Spinal cord (tissue), 10 donors: ENCODE measurements at places on chromosomes 7 and 10. TPM values are rescaled to one million over a fixed set of nuclear protein-coding genes. Genes with fewer than 3 reads are reported as not detected.

The MYOZ1 gene
- 4.2 TPM for total RNA-seq

DNA sequence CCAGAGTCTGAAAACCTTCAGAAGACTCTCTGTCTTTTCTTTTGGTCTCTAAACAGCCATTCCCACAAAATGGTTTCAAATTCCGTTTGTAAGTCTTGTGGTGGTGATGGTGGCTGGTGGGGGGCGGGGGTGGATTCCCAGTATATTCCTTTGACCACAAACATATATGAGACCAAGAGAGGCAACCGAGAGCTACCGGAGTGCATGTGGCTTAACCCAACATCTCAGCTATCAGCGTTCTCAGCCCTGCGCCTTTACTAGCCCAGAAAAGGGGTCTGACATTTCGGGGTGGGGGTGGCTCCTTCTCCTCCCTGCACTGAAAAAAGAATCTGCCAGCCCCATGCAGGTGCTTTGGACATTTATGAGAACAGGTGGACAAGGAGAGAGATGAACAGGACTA, 621.1 kb downstream of the ACTR3B start:
- H3K27me3 ChIP-seq = no peaks in the 10 kb centered on the region
- H3K4me1 ChIP-seq = peaks cover 5% of the 10 kb centered on the region
- no peaks in the 10 kb centered on the region for H3K36me3 ChIP-seq
- H3K4me3 ChIP-seq = no peak overlapping the region
- no peak for DNase-seq

- H3K4me1 ChIP-seq = peaks cover 5% of the 10 kb centered on the region
- no peak for DNase-seq
- H3K27me3 ChIP-seq = peaks cover 3% of the 10 kb centered on the region
Observed at GRCh38 chr10:116817178-116817577, 32.1 kb upstream of the ENO4 start.

The TCERG1L gene
- 1.9 TPM for total RNA-seq

- H3K27ac ChIP-seq = no peak overlapping the region
- H3K27me3 ChIP-seq = no peaks in the 10 kb centered on the region
- peaks cover 64% of the 10 kb centered on the region for H3K4me1 ChIP-seq
- DNase-seq = no peak
Observed at GRCh38 chr10:122490786-122491680, 29.7 kb downstream of the HTRA1 start.

DNA sequence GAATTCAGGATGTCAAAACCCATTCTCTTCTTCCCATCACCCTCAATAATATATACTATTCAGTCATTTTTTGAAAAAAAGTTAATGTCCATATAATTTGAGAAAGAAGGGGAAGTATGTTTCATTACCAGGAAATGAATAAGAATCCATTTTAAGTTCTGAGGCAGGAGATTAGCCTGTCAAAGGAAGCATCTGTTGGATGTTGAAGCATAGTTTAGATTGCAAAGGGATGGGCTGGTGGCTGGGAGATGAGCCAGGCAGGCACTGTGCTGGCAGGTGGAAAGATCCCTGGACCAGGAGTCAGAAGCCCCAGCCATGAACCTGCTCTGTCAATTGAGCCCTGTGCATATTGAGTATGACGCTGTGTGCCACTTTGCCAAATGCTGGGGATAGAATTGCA, 48.4 kb upstream of the CRTAC1 start:
- H3K27ac ChIP-seq = no peak overlapping the region
- H3K36me3 ChIP-seq = no peaks in the 10 kb centered on the region
- peaks cover 4% of the 10 kb centered on the region for H3K4me1 ChIP-seq
- DNase-seq = no peak
- H3K4me3 ChIP-seq = no peak overlapping the region

The WNT8B gene
- total RNA-seq = 0.06 TPM

DNA sequence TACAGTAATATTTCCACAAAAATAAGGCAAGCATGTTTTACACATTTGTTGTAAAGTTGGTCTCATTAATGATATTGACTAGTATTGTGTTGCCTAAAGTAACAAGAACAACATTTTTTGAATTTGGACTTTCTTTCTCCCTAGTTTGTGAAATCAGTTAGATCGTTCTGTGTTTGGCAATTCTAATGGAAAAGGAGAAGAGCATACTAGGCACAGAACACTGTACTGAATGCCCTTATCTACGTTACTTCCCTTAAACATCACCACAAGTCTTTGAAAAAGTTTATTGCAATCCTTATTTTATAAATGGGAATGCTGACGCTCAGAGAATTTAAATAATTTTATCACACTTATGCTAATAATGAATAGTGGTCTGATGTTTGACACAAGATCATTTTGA, 372.2 kb downstream of the EXOC4 start:
- H3K4me1 ChIP-seq = no peaks in the 10 kb centered on the region
- no peaks in the 10 kb centered on the region for H3K27me3 ChIP-seq
- H3K4me3 ChIP-seq = no peak overlapping the region
- no peaks in the 10 kb centered on the region for H3K36me3 ChIP-seq

- no peaks in the 10 kb centered on the region for H3K27me3 ChIP-seq
- peaks cover 3% of the 10 kb centered on the region for H3K36me3 ChIP-seq
Observed at GRCh38 chr7:154899862-154900261, 103.1 kb downstream of the PAXIP1 start.

DNA sequence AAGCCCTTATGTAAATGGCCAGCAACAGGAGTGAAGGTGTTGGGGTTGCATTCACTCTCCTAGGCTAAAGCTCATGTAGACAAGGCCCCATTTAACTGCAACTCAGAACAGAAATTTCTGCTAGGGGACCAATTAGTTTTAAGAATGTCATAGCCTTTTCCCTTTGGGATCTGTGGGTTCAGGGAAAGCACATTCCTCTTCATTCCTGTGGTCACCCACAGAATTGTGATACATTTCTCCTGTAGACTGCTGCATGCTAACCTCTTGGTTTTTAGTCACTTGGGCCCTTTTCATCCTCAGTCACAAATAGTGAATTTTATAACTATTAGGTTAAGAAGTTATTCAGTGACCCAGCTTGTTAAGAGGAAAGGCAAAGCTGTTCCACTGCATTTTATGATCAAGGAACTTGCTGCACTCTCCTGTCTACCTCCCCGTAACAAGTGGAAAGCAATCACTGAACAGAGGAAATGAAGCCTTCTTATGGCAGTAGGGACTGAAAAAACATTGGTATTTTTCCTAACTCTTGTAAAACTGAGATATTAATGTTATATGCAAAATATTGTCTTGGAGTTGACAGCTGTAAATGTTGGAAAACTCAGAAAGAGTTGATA, 124.9 kb downstream of the SND1 start:
- no peak for DNase-seq
- H3K27me3 ChIP-seq = no peaks in the 10 kb centered on the region
- no peak overlapping the region for H3K4me3 ChIP-seq
- no peaks in the 10 kb centered on the region for H3K36me3 ChIP-seq
- H3K27ac ChIP-seq = no peak overlapping the region

- no peaks in the 10 kb centered on the region for H3K27me3 ChIP-seq
- H3K4me3 ChIP-seq = no peak overlapping the region
- H3K4me1 ChIP-seq = no peaks in the 10 kb centered on the region
- DNase-seq = no peak
Observed at GRCh38 chr7:50275430-50275829, 29.1 kb upstream of the IKZF1 start.

The ADCY1 gene
- total RNA-seq = 66.4 TPM

- no peak overlapping the region for H3K27ac ChIP-seq
- DNase-seq = peak; percentile 80
- H3K4me3 ChIP-seq = no peak overlapping the region
- H3K27me3 ChIP-seq = no peaks in the 10 kb centered on the region
- peaks cover 10% of the 10 kb centered on the region for H3K4me1 ChIP-seq
- no peaks in the 10 kb centered on the region for H3K36me3 ChIP-seq
Observed at GRCh38 chr7:31134246-31135188, 82.4 kb downstream of the ADCYAP1R1 start.

The NUDCD3 gene
- 120 TPM for total RNA-seq

The TES gene
- total RNA-seq = 35.4 TPM

GRCh38 chr10:86757113-86757972, 924 bp downstream of the BMPR1A start:
- no peak for DNase-seq
- peak overlapping the region; percentile 88 for H3K4me3 ChIP-seq
- H3K27ac ChIP-seq = peak overlapping the region; percentile 95
- no peaks in the 10 kb centered on the region for H3K27me3 ChIP-seq

GRCh38 chr7:83524277-83525075, 124.5 kb downstream of the SEMA3E start:
- H3K36me3 ChIP-seq = no peaks in the 10 kb centered on the region
- no peak for DNase-seq
- H3K4me1 ChIP-seq = no peaks in the 10 kb centered on the region

The WASL gene
- 14.5 TPM for total RNA-seq

GRCh38 chr7:75987026-75987804, 7.2 kb downstream of the TMEM120A start:
- DNase-seq = no peak
- H3K4me1 ChIP-seq = peaks cover 13% of the 10 kb centered on the region
- no peaks in the 10 kb centered on the region for H3K27me3 ChIP-seq
- H3K4me3 ChIP-seq = no peak overlapping the region
- H3K27ac ChIP-seq = no peak overlapping the region

DNA sequence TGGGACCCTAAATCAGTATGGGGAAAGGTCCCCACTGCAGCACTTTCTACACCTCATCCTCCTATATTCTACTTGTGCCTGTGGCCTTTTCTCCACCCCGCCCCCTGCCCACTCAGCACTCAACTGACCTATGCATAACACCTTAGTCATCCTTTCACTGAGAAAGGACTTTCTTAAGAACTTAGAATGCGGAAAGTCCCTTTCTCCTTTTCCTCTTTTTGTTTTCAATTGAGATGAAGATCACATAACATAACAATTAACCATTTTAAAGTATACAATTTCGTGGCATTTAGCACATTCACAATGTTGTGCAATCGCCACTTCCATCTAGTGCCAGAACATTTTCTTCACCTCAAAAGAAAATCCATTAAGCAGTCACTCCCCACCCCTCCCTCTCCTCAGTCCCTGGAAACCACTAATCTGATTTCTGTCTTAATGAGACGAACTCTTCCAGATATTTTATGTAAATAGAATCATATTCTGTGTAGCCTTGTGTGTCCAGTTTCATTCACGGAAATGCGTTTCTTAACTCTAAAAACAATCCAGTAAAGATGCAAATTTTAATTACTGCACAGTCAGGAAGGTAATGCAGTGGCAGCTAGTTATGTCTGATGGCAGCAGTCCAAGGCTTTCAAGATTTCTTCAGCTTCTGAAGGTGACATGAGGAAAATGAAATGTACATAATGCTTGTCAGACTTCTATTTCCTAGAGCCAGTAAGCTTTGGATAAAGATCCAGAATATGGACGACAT, 41.7 kb downstream of the FAS start:
- H3K4me1 ChIP-seq = no peaks in the 10 kb centered on the region
- no peak overlapping the region for H3K4me3 ChIP-seq
- H3K27ac ChIP-seq = no peak overlapping the region
- no peaks in the 10 kb centered on the region for H3K36me3 ChIP-seq
- no peak for DNase-seq
- H3K27me3 ChIP-seq = no peaks in the 10 kb centered on the region

GRCh38 chr10:89163265-89163995, 43.7 kb downstream of the CH25H start:
- H3K27me3 ChIP-seq = no peaks in the 10 kb centered on the region
- H3K36me3 ChIP-seq = no peaks in the 10 kb centered on the region
- peak; percentile 56 for DNase-seq
- H3K27ac ChIP-seq = no peak overlapping the region

The GNAT3 gene
- not detected for total RNA-seq

- H3K4me1 ChIP-seq = peaks cover 8% of the 10 kb centered on the region
- H3K27me3 ChIP-seq = no peaks in the 10 kb centered on the region
- no peak overlapping the region for H3K4me3 ChIP-seq
- DNase-seq = no peak
- no peak overlapping the region for H3K27ac ChIP-seq
Observed at GRCh38 chr10:86170255-86171108, 196.1 kb downstream of the GRID1 start.

The CALCR gene
- 0.39 TPM for total RNA-seq

GRCh38 chr10:80503584-80504157, 34.0 kb upstream of the SH2D4B start:
- H3K27ac ChIP-seq = no peak overlapping the region
- DNase-seq = no peak
- peaks cover 29% of the 10 kb centered on the region for H3K36me3 ChIP-seq

DNA sequence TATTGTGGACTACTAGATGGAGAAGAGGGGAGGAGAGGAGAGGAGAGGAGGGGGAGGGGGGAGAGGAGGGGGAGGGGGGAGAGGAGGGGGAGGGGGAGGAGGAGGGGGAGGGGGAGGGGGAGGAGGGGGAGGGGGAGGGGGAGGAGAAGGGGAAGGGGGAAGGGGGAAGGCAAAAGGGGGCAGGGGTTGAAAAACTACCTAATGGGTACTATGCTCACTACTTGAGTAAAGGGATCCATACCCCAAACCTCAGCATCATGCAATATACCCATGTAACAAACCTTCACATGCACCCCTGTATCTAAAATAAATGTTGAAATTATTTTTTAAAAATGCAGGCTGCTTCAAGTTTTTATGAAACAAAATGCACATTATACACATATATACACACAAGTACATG, 15.1 kb upstream of the LMOD2 start:
- H3K27me3 ChIP-seq = no peaks in the 10 kb centered on the region
- H3K4me1 ChIP-seq = no peaks in the 10 kb centered on the region

The LARP4B gene
- total RNA-seq = 37.8 TPM

DNA sequence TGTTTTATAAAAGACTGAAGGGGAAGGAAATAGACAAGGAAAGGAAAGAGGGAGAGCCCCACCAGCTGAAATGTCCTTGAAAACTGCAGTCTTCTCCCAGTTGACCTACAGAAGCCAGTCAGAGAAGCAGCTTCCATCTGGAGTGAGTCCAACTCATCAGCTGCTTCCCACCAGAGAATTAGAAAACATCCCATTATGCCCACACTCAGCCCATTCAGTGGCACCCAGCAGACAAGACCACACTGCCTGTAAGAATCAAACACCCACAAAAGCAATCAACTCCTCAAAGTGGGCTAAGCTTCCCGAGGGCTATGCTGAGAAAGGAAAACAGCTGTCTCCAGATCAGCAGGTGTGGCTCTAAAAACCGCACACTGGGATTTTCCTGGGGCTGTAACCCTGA, 29.6 kb upstream of the TMEM213 start:
- no peaks in the 10 kb centered on the region for H3K27me3 ChIP-seq
- no peak overlapping the region for H3K27ac ChIP-seq
- no peaks in the 10 kb centered on the region for H3K4me1 ChIP-seq
- H3K4me3 ChIP-seq = no peak overlapping the region
- no peak for DNase-seq

GRCh38 chr7:525740-526139, 6.1 kb upstream of the PDGFA start:
- no peaks in the 10 kb centered on the region for H3K36me3 ChIP-seq
- no peak overlapping the region for H3K4me3 ChIP-seq
- peaks cover 35% of the 10 kb centered on the region for H3K4me1 ChIP-seq

DNA sequence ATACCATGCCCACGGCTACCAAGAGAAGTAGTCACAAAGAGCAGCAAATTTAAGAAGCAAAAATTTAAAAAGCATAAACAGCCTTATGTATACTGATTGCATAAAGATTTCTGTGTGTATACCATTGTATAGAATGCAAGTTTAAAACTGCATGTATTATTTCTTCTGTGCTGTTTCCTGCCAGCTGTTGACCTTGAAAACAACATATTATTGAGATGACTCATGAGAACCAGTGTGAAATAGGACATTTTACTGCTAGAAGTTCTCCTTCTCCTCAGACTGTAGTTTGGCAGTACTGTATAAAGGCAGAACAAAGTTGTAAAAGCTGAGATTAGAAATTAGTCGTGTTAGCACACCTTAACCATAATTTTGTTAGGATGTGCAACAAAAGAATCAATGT, 42.3 kb upstream of the SGCE start:
- H3K27ac ChIP-seq = no peak overlapping the region
- no peaks in the 10 kb centered on the region for H3K27me3 ChIP-seq
- no peak overlapping the region for H3K4me3 ChIP-seq
- no peak for DNase-seq
